ENCODE measurements at places on chromosomes 2 and 18. TPM values are rescaled to one million over a fixed set of nuclear protein-coding genes. Genes with fewer than 3 reads are reported as not detected.

CCDC68 gene
- total RNA-seq, result 0.80 TPM

LIMS2 gene
- total RNA-seq, result 10.0 TPM

GRCh38 chr2:119486196-119486827, 38.0 kb downstream of the SCTR start:
- no peak for DNase-seq

DNA sequence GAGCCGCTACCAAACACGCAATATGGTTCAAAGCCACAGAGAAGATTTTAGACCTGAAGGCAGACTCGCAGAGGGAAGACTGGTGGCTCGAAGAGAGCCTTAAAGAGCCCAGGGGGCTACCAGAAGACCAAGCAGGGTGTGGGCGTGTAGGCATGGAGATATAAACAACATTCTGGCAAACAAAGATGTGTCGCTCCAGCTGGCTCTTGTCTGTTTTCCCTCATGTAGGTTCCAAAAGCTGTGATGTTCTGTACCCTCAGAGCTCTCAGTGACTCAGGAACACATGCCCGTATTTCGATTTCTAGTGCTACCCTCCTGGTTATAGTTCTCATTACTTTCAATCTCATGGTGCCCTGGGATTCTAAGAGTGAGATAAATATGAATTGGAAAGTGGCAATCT, 44.5 kb downstream of the DOCK10 start:
- no peak for DNase-seq

DNA sequence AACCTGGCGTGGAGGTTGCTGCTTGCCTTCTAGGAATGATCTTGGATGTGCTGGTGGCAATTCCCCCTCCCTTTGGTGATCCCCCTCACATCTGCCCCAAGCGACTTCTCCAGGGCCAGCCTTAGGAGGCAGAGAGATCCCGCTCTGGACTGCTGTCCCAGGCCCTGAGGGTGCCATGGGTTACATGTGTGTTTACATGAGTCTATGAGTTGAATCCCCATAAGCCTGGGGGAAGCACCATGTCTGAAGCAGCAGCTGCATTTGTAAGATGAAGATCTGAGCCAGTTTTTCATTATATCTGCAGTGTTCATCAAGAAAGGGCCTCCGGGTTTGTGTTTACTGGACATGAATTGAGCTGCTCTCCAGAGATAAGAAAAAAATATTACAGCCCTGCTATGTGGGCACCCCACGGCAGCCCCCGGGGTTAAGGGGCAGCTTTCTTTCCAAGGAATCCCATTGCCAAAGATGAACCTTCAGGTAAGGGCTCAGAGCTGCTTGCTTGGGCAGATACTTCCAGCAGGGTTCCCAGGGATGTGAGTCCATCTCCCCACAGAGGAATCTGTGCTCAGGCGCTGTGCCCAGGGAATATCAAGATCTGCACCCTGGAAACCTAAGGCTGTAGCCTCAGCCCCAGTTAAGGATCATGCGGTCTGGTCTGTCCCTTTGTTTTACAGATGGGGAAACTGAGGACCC, 46.0 kb downstream of the MRPS5 start:
- DNase-seq, result peak; percentile 30

DNA sequence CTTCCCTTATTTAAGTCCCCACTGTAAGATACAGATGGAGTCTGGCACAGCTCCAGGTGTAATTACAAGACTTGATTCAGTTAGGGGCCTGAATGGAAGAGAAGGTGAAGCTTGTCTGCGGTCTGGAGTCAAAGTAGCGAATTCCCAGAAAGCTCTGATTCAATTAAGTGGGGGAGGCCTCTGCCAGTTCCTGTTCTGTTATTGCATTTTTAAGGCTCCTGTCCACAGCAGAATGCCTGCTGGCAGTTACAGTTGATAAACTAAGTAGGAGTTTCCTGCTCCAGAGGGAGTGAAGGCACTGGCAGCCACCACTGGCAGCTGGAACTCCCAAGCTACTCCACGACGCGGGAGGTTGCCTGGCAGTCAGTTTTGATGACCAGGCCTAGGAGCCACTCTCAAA, 181.1 kb downstream of the SOCS6 start:
- DNase-seq, result no peak

Data from endodermal cell (in vitro differentiated cells).